ENCODE measurements at places on chromosomes 7 and 10.
A peak's percentile ranks its signal among the peaks of the same experiment; 100 is the strongest.

- DNase-seq, result peak; percentile 24
Observed at GRCh38 chr7:129825209-129825970, 127.4 kb downstream of the UBE2H start.

DNA sequence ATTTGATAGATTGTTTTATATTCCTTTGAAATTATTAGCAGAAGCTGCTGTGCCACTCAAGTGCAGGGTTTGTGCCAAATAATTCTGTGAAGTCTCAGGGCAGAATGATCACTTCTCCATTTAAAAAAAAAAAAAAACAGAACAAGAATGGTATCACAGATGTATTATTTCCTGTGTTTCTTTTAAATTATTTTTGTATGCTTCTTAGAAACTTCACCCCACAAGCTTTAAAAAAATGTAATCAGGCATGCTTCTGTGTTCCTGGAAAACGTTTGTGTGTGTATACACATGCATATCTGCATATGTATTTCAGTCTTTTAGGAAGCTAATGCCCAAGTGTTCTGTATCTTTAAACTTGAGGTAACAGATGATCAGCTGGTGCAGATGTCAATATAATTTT is 6.3 kb upstream of the CD36 start:
- DNase-seq, result no peak

DNA sequence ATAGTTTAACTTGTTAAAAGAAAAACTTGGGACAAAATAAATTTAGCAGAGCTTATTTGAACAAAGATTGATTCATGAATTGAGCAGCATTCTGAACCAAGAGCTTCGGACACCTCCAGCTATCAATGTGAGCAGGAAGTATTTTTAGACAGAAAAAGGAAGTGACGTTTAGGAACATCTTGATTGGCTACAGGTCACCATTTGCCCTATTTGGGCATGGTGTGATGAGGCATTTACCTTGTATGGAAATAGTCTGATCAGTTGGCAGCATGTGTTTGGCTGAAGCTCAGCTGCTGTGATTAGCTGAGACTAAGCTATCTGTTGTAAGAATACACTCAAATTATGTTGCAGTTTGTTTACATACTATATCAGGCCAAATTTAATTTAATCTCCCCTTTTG is 185.1 kb downstream of the ATRNL1 start:
- no peak for DNase-seq

GRCh38 chr10:21623291-21623690 is 89.3 kb downstream of the MLLT10 start:
- DNase-seq, result no peak

GRCh38 chr7:123961771-123962170 is 36.7 kb downstream of the SPAM1 start:
- no peak for DNase-seq

DNA sequence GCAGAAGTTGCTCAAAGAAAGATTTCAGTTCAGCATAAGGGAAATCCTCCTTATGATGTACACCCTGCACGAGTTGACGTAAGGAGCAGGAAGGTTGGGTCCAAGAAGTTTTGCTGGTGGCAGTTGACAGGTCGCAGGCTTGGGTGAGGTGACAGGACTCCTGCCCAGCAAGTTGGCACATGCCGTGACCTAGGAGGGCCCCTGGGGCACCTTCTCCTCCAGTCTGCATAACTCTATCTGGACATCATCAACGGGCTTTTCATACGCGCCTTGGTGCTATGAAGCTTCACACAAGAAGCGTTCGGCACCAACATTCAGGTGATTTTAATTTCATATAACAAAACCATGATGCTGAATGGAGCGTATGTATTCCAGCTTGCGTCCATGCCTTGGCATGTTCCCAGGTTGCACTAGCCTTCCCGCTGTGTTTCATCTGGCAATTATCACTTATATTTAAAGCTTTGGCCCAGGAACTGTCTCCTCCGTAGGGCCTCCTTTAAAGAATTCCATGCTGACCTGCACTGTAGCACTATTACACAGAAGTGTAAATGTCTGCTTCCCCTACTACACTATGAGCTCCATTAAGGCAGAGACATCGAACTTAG is 651.6 kb upstream of the FOXK1 start:
- no peak for DNase-seq

DNA sequence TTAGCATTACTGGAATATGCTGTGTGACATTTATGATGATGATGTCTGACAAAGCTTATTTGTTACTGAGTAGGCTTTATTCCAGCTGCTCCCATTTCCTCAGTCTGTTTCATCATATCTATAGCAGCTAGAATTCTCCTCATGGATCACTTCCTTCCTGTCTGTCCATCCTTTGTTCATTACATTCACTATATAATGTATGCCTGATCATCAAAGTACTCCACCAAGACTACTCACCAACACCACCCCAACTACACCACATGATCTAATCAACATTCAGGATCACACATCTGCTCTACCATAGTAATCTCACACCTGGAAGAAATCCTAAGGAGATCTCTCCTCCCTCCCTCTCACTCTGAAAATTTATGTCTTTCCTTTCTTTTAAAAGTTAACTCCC is 61.3 kb downstream of the APBB1IP start:
- DNase-seq, result no peak

DNA sequence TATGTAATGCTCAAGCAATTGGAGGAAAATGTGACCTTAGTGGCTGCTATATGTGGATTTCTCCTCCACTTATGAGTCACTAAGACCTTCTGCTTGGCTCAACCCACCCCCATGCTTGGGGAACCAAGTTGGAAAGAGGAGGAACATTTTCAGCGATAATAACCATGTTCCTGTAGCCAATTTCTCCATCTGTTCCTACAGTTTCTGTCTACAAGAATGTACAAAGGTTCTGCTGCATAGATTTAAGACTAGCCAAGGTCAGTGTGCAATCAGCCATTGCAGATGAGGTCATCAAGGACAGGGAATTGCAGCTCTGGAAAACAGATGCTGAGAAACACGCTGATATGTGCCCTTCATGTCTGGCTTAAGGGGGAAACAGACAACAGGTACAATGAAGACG is 5.6 kb upstream of the NRCAM start:
- peak; percentile 13 for DNase-seq

DNA sequence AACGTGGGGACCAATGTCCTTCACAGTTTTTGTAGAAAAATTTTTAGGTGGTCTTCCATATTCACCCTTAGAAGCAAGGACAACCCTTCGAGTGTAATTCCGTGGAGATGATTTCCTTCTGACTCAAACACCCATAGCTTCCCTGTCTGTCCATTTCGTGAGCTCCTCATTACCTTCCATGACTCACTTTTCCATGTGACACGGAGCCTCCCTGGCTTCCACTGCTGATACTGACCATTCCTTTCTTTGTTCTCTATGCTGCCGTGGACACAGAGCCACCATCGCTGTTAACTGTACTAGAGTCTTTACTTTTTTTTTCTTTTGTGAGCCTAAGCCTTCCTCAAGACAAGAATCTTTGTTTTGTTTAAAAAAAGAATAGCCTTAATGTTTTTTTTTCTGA is 12.5 kb upstream of the ARMS2 start:
- no peak for DNase-seq

GRCh38 chr7:50304129-50304910 is at the start of gene IKZF1:
Gene IKZF1 (plus strand): TSS chr7:50304716. CDS start chr7:50319062, 14,346 bp downstream.
- DNase-seq, result no peak

GRCh38 chr7:38374507-38374906 is 101.1 kb upstream of the TARP start:
- no peak for DNase-seq

GRCh38 chr7:12425311-12425710 is 21.6 kb upstream of the VWDE start:
- DNase-seq, result no peak

GRCh38 chr7:80581486-80582260 is 56.8 kb upstream of the CD36 start:
- no peak for DNase-seq

DNA sequence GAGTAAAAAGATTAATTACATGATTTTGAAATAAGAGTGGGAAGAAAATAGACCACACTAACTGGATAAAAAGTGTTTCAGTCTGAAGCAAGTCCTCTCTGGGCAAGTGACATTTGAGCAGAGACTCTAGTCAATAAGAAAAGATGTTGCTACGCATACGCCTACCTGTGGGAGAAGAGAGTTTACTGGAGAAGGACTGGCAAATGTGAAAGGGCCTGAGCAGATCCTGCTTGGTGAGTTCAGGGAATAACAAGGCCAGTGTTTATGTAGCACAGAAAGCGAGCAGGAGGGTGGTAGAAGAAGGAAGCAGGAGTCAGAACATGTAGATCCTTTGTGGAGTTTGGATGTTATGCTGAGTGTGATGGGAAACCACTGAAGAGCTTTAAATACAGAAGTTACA is 43.4 kb downstream of the RAB18 start:
- no peak for DNase-seq

GRCh38 chr7:39969431-39969830 is 19.4 kb downstream of the CDK13 start:
- DNase-seq, result no peak

- DNase-seq, result no peak
Observed at GRCh38 chr10:127951861-127952574, 45.1 kb downstream of the PTPRE start.

DNA sequence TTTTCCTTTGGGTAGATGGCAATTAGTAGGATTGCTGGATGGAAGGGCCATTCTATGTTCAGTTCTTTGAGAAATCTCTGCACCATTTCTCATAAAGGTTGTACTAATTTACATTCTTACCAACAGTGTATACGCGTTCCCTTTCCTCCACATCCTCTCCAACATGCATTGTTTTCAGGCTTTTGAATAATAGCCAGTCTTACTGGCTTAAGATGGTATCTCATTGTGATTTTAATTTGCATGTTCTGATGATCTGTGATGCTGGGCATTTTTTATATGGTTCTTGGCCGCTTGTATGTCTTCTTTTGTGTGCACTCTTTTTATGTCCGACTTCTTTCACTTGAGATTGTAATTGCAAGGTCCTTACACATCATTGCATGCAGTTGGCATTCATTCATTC is 11.7 kb downstream of the CLIP2 start:
- DNase-seq, result no peak

GRCh38 chr10:51879238-51879637 is 179.8 kb upstream of the CSTF2T start:
- peak; percentile 97 for DNase-seq

DNA sequence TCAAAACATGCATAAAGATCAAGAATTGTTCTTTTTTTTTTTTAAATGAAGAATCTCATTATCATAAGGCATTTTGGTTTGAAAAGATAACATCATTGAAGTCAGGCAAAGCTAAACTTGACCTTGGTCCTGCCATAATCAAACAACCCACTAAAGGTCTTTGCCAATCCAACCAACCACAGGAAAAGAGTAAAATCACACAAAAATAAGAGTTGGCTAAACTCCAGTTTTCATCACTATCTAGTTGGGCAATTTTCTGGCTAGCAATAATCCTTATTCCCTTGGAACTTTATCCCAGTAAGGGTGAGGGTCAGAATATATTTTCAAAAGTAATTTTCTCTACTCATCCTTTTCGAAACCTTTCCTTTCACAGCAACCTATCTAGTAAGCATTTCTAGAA is 62.4 kb downstream of the HIBADH start:
- no peak for DNase-seq

- DNase-seq, result no peak
Observed at GRCh38 chr7:79452032-79452494, 1.4 kb downstream of the MAGI2 start.

GRCh38 chr10:107914450-107915214 is 750.1 kb upstream of the SORCS1 start:
- DNase-seq, result no peak
